Stimulated activated CD4-positive, alpha-beta T cell treated with anti-CD3 and anti-CD28 coated beads, Interleukin-2, amount 100 ng/mL, for 48 hours (primary cell): ENCODE measurements at places on chromosomes 3 and 15.

DNA sequence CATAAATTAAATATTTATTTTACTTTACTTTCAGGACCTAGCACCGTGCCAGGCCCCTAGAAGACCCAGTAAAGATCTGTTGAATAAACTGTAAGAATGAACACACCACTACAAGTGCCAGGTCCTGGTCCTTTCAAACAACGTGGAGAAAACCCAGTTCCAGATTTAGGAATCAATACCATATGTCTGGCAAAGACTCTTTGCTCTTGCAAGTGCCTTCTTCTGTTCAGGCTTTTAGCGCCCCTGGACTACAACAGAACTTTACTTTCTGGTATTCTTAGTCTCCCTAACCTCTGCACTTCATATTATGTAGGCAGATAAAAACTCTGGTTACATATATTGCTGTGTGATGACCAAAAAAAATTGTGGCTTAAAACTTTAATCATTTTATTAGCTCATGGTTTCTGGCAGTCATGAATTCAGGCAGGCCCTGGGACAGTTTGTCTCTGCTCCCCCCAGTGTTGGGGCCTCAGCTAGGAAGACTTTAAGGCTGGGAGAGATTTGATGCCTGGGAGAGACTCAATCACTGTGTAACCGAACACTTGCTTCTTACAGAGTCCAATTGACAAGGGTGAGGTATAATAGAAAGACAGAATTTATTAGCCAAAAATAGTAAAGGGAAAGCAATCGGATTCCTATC is 2.9 kb upstream of the PSMA4 start:
- no peak for DNase-seq

GRCh38 chr15:32998979-32999672 is 195.4 kb downstream of the FMN1 start:
- DNase-seq = no peak

GRCh38 chr3:20190991-20191390 is 5.0 kb upstream of the SGO1 start:
- no peak for DNase-seq

- no peak for DNase-seq
Observed at GRCh38 chr15:75761446-75762356, 49.1 kb upstream of the CSPG4 start.

- DNase-seq = no peak
Observed at GRCh38 chr3:67737140-67737539, 82.7 kb upstream of the SUCLG2 start.

DNA sequence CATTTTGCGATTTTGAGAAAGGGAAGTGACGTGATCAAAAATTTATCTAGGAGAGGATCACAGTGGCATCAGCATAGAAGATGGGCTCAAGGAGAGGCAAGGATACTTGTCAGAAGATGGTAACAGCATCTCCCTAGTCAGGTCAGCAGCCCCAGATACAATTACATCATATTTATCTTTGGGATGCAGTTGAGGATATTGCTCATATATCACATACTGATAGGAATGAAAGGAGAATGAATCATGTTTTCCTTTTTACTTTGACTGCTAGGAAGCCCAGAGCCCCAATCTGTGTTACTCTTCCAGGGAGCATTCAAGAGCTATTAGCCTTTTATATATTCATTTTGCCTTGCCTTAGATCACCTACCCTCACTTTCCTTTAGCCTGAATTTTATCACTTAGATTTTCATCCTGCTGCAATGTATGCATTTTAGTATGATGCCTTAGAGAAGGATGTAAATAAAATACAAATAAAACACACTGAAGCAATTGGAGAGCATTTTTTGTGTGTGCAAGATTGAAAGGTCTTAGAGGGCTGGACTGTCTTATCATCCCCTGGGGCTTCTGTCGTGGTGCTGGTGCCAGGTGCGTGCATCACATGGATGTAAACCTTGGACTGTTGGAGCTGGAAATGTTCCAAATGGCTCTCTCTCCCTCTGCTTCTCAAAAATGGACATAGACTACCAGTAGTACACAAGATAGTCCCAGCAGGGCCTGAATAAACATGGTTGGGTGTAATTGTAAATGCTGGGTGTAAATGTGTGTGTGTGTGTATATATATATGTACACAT is 40.3 kb downstream of the CORO2B start:
- DNase-seq = no peak
